ENCODE measurements at places on chromosomes 11 and 22. TPM values are rescaled to one million over a fixed set of nuclear protein-coding genes. Genes with fewer than 3 reads are reported as not detected.

CD59 gene
- 93.2 TPM for total RNA-seq

HMGXB4 gene
- total RNA-seq: 32.5 TPM

FAM227A gene
- 4.2 TPM for total RNA-seq

OR5B21 gene
- total RNA-seq: not detected

OR51B4 gene
- not detected for total RNA-seq

POGLUT3 gene
- 13.1 TPM for total RNA-seq

RBM7 gene
- 55.5 TPM for total RNA-seq

KRTAP5-5 gene
- not detected for total RNA-seq

CFAP300 gene
- total RNA-seq: 1.2 TPM

PHETA2 gene
- 3.2 TPM for total RNA-seq

HTR3A gene
- 4.1 TPM for total RNA-seq

GRIA4 gene
- total RNA-seq: 0.46 TPM

OR51B5 gene
- total RNA-seq: not detected

HBE1 gene
- not detected for total RNA-seq

FOLH1 gene
- not detected for total RNA-seq

POLD3 gene
- total RNA-seq: 34.1 TPM

KCNJ5 gene
- 0.11 TPM for total RNA-seq
